ENCODE measurements at places on chromosomes 3 and 15. TPM values are rescaled to one million over a fixed set of nuclear protein-coding genes. Genes with fewer than 3 reads are reported as not detected.

- peak; percentile 84 for DNase-seq
Observed at GRCh38 chr3:16378920-16379319, 113.9 kb downstream of the OXNAD1 start.

Gene ITGA11
- 312 TPM for polyA plus RNA-seq

Gene ARHGAP11A
- polyA plus RNA-seq, result 13.0 TPM

Gene CORO2B
- 2.7 TPM for polyA plus RNA-seq

Gene PIGX
- 36.0 TPM for polyA plus RNA-seq

GRCh38 chr15:90530250-90531051 is 728 bp downstream of the CRTC3 start:
- peak; percentile 70 for DNase-seq

- DNase-seq, result peak; percentile 42
Observed at GRCh38 chr3:53493963-53494791, at the start of gene CACNA1D. Gene CACNA1D, plus strand, starts transcription at chr3:53494611. Its CDS starts 556 bp downstream, at chr3:53495167.

GRCh38 chr3:132343018-132343612 is 25.9 kb downstream of the ACP3 start:
- DNase-seq, result peak; percentile 82

GRCh38 chr15:42921342-42921731 is 759 bp upstream of the TTBK2 start:
- peak; percentile 67 for DNase-seq

Gene STX19
- polyA plus RNA-seq, result not detected

- DNase-seq, result no peak
Observed at GRCh38 chr3:129315998-129316247, 37.3 kb downstream of the HMCES start.

GRCh38 chr3:129033633-129034321 is 26.8 kb upstream of the GP9 start:
- DNase-seq, result no peak

GRCh38 chr15:39095218-39095879 is 485.5 kb upstream of the THBS1 start:
- DNase-seq, result no peak

DNA sequence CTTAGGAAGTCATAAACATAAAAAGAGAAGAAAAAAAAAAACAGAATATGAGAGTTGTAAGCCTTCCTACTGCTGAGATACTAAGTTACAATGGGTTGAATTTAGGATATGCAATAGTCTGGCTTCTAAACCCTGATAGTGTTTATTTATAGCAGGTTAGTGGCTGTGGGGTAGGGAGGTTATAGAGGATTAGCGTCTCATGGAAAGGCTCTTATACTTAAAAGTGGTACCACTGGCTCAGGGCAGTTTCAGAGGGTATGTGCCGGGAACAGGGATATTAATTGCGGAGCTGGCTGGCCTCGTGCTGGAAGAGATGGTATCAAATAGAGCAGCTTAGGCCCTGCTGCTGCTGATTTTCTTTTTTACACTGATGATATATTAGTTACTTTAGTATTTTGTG is 60.8 kb downstream of the PFN2 start:
- no peak for DNase-seq

Gene CPLX3
- not detected for polyA plus RNA-seq

Gene GLDN
- 0.29 TPM for polyA plus RNA-seq

GRCh38 chr3:10762116-10762515 is 53.9 kb upstream of the SLC6A11 start:
- DNase-seq, result no peak

Gene NECTIN3
- 11.1 TPM for polyA plus RNA-seq

Gene TM6SF1
- polyA plus RNA-seq, result 0.14 TPM

DNA sequence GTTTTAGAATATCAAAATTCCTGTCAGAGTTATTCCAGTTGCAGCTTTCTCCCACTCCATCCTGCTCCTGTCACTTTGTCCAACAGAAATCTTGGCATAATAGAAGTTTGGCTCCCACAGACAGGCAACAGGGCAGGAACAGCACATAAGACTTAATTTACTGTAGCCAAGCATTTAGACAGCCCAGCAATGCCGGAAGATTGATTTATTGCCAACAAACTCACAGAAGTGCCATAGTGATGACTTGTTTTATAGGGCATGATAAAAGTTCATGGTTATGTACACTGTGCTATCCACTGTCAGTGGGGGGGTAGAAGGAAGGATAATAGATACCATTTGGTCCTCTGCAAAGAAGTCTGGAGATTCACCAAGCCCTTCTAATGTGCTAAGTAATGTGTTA is 98.3 kb upstream of the CBLB start:
- peak; percentile 21 for DNase-seq
